Right atrium auricular region (tissue), 2 donors: ENCODE measurements at places on chromosomes 2 and 18. TPM values are rescaled to one million over a fixed set of nuclear protein-coding genes. Genes with fewer than 3 reads are reported as not detected.

Gene LAMA1
- 1.1 TPM for total RNA-seq

Gene KIF5C
- total RNA-seq: 1.6 TPM

Gene DYNAP
- not detected for total RNA-seq

Gene KIF3C
- total RNA-seq: 3.3 TPM

Gene GPBAR1
- total RNA-seq: 10.7 TPM

DNA sequence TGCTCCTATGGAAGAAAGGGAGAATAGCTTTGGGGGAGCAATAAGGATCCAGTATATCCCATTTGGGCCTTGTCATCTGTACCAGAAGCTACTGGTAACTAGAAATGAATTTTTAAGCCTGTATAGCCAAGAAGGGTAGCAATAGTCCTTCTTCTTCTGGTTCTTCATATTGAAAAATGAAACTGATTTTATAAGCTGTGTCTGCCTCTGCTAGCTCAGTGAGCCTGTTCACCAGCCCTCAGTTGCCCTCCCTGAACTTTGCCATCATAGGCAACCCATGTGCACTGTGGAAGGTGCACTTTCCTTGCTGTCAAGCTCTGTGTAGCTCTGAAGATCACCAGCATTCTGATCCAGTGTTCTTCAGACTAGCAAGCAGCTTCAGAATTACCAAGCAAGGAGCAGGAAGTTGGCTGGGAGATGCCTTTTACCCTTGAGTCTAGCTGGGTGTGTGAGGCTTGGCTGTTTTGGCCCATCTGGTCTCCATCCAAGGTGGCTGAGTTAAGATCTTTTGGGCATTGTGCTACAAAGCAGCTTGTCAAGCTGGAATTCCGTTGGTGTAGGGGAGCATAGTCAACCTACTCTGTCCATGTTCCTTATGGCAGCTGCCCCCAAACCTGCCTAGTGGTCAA, 55.8 kb upstream of the MGAT5 start:
- DNase-seq: no peak
- H3K4me3 ChIP-seq: no peak overlapping the region
- peak overlapping the region; percentile 52 for H3K27ac ChIP-seq

GRCh38 chr2:84652431-84652830, 136.1 kb downstream of the DNAH6 start:
- no peaks in the 10 kb centered on the region for H3K4me1 ChIP-seq
- H3K27me3 ChIP-seq: no peaks in the 10 kb centered on the region
- DNase-seq: no peak

- DNase-seq: no peak
- no peaks in the 10 kb centered on the region for H3K27me3 ChIP-seq
- H3K27ac ChIP-seq: no peak overlapping the region
- H3K4me3 ChIP-seq: no peak overlapping the region
- peaks cover 6% of the 10 kb centered on the region for H3K4me1 ChIP-seq
- no peaks in the 10 kb centered on the region for H3K36me3 ChIP-seq
These were observed 51.4 kb upstream of the SPAG16 start for GRCh38 chr2:213232649-213233437.

DNA sequence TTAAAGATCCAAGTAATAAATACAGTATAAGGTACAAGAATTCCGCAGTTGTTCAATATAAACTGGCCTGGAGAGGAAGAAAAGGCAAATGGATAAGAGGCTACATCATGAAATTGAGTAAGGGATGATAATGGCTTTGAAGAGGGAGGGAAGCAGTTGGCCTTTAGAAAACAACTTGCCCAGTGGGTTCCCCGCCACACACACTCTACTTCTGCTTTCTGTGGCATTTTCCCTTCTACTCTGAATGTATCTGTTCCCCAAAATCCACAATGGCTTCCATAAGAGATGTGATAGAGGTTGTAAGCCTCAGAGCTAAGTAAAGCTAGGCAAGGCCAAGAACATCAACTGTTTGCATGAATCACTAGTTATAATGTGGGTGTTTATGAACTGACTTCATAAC, 221.3 kb downstream of the MBD2 start:
- no peak for DNase-seq
- no peak overlapping the region for H3K27ac ChIP-seq
- H3K4me1 ChIP-seq: no peaks in the 10 kb centered on the region
- H3K36me3 ChIP-seq: no peaks in the 10 kb centered on the region

GRCh38 chr2:216373896-216374295, 1.6 kb upstream of the MARCHF4 start:
- DNase-seq: no peak
- H3K36me3 ChIP-seq: no peaks in the 10 kb centered on the region
- H3K4me3 ChIP-seq: no peak overlapping the region
- no peak overlapping the region for H3K27ac ChIP-seq
- peaks cover 20% of the 10 kb centered on the region for H3K4me1 ChIP-seq
- peaks cover 4% of the 10 kb centered on the region for H3K27me3 ChIP-seq
